Renal cortex interstitium (tissue), 15 donors: ENCODE measurements at places on chromosomes 1 and 21. TPM values are rescaled to one million over a fixed set of nuclear protein-coding genes. Genes with fewer than 3 reads are reported as not detected.

GRCh38 chr1:211925016-211925415, 94.5 kb upstream of the LPGAT1 start:
- no peak for DNase-seq

GRCh38 chr1:202567738-202568137, 142.5 kb downstream of the SYT2 start:
- DNase-seq: no peak

GRCh38 chr1:11168731-11169130, 20.4 kb upstream of the ANGPTL7 start:
- no peak for DNase-seq

- DNase-seq: no peak
Observed at GRCh38 chr1:26913754-26914619, at the start of gene NR0B2. Gene NR0B2 (minus strand): TSS chr1:26913975. CDS start chr1:26913940, 35 bp downstream.

Gene ZMPSTE24
- polyA plus RNA-seq: 60.4 TPM

Gene DEPDC1
- polyA plus RNA-seq: 13.2 TPM

Gene UBE2U
- polyA plus RNA-seq: not detected

Gene KLHDC9
- polyA plus RNA-seq: 17.6 TPM
